ENCODE measurements at places on chromosomes 2 and 18.

- no peak for DNase-seq
These were observed 683 bp downstream of the PTRHD1 start for GRCh38 chr2:24792542-24792873.

GRCh38 chr2:189285962-189286645, 106.5 kb upstream of the COL5A2 start:
- DNase-seq: peak; percentile 85

DNA sequence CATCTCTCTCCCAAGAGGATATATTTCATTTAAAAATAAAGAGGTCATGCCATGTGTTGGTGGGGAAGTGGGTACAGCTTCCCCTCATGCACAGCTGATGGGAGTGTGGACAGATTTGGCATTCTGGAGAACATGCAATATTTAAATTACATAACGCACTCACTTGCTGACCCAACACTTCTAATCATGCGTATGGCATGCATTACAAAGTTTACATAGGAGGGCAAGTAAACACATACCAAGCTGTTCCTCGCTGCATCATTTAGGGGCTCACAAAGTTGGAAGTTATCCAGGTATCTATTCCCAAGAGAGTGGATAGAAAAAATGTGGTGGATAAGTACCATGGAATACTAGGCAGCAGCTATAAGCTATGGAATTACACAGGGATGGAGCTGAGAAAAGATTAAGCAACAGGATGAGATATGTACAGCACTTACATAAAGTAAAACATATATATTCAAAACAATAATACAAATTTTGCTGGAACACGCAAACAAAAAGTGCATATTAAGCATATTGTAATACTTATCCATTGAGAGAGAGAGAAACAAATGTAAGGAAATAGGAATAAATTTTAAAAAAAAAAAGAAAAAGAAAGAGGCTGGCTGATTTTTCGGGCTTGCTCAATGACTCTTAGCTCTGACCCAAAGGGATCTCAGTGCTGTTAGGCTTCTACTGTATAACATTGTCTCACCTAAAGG, 11.0 kb downstream of the CYP1B1 start:
- no peak for DNase-seq

DNA sequence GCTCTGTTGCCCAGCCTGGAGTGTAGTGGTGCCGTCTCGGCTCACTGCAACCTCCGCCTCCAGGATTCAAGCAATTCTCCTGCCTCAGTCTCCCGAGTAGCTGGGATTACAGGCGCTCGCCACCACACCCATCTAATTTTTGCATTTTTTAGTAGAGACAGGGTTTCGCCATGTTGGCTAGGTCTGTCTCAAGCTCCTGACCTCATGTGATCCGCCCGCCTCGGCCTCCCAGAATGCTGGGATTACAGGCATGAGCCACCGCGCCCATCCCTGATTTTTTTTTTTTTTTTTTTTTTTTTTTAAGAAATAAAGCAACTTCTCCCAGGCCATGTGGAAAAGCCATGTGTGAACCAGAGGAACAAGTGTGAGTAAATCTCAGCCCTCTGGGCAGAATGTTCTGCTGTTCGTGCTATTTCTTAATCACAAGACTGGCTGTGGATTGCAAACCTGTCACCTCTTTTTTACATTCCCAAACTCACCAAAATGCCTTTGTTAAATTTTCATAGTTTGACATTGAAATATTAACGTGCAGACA, 6.4 kb upstream of the SH3BP4 start:
- no peak for DNase-seq

DNA sequence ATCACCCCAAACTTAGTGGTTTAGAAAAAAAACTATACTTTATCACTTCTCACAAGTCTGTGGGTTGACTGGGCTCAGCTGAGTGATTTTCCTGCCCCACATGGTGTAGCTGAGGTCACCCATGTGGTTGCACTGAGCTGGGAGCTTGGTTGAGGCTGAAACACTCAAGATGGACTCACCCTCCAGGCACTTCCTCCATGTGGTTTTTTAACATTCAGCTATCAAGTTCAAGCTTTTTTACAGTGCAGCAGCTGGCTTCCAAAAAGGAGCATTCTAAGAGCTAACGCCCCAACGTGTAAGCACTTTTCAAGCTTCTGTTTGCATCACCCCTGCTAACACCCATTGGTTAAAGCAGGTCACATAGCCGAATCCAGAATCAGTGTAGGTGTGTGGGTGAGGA, 105.9 kb upstream of the CREB1 start:
- DNase-seq: peak; percentile 85

DNA sequence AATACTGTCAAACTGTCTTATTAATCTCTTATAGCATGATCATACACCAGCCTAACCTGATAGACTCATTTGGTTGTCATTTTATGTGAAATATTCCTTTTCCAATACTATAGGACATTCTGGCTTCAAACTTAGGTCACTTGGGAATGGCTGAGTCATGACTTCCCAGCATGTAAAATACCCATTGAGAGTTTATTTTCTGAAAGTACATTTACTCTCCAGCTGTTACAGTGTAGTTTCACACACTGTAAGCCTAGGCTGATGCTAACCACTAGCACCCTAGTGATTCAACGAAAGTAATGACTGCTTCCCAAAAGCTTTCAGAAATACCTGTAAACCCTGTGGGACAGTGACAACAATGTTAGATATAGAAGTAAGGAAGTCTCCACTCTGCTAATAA, 93.8 kb downstream of the FIGN start:
- DNase-seq: no peak

- no peak for DNase-seq
These were observed 50.8 kb upstream of the TWSG1 start for GRCh38 chr18:9283791-9284190.

DNA sequence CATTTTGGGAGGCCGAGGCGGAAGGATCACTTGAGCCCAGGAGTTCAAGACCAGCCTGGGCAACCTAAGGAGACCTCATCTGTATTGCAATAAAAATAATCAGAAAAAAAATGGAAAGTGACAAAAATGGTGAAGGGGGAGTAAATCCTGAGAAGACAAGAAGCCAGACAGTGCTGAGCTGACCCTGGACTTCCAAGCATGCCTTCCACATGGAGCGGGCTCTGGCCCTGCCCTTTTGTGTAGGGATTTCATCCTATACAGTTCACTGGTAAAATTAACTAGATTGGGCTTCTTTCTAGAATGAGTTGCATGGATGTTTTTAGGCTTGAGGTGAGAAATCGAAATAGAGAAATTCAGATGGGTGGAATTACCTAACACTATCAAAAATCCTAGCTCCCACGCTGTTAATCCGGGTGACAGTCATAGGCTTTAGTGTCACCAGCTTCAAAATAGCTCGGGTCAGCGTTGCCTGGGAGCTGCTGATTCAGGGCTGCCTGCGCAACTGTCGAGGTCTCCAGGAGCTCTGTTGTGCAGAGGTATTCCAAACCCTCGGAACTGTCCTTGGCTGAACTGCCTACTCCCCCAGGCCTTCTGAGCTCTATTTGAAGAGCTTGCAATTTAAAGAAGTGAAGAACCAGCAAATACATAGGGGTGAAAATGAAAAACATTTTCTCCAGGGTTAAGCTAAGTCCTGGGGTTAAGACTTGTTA, 21.5 kb upstream of the ZNF532 start:
- no peak for DNase-seq

DNA sequence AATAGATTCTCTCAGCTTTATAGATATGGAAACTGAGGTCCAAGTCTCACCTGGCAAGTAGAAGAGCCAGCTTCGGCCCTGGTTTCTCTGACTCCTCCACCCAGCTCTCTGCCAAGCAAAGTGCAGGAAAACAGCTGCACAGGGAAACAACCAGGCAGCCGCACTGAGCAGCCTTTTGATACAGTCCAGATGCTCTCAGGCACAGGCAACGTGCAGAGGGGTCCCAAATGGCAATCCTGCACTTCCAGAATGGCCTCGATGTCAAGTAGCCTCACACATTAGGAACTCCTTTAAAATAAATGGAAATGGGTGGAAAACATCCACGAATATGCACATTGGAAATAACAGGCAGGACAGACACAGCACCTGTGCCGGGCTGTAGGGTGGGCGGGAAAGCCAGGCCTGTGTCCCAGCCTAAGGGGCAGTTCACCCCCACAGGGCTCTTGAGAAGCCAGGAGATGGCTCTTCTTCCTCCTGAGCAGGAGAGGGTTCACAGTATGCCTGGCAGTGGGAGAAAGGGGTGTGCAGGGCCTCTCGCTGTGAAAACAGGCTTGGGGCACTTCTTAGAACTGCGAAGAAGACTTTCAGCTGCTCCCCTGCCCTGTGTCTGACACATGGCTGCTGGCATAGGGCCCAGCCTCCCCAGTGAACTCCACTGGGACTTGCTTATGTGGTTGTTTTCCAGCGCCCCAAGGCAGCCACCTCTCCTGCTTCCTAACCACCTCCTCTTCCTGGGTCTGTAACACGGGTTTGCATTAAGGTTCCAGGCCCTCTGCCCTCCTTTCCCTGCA, 63.9 kb upstream of the TUBA3E start:
- peak; percentile 10 for DNase-seq

GRCh38 chr2:193743089-193743488, 1548.4 kb upstream of the TMEFF2 start:
- DNase-seq: no peak

GRCh38 chr2:19607931-19608771, 249.7 kb upstream of the OSR1 start:
- DNase-seq: peak; percentile 81

DNA sequence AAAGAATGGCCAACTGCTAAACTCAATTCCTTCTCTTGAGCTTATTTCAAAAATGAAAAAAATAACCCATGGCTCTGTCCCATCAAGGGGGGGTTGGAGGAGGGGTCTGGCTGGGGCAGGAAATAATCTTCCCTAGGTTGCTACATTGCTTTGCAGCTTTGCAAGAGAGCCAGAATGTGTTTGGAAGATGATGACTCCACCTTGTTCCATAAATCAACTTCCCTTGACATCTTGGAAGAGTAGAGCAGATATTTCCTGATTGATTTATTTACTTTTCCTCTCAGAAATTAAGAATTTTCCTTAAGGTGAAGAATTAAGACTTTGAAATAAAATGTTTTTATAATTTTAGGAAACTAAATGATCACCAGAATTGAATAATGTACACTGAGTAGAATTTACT, 41.3 kb downstream of the ESCO1 start:
- no peak for DNase-seq

DNA sequence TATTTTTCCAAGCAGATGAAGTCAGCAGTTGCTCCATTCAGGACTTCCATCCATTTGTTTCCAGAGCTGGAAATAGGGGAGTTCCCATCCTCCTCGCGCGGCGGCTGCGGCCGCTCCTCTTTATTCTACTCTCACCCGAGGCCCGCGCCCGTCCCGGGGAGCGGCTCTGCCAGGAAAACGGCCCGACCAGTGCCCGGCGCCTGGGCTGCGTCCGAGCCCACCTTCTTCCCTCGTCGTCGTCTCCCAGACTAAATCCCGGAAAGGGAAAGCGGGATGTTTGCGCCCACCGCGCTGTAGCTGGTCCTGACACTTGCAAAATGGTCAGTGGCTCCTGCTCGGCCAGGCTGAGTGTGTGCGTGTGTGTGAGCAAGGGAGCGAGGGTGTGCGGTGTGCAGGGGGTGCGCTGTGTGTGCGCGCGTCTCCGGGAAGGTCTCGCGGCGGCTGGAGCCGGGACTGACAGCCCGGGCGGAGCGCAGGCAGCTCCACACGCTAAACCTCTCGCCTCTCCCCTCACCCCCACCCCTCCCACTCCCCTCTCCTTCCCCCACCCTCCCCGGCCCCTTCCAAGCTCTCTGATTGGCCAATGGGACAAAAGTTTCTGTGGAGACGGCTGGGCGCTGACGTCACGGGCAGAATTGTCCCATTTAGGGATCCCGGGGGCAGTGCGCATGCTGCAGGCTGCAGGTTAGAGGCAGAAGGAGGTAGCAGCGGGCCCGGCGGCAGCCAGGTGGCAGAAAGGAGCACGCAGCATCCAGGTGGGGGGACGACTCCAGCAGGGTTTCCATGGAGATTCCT, at the start of gene NOL4:
NOL4 (minus strand) TSS at position 491 of the 795 bp plus-strand sequence. CDS start 1,660 bp downstream, outside the sequence.
- DNase-seq: no peak

DNA sequence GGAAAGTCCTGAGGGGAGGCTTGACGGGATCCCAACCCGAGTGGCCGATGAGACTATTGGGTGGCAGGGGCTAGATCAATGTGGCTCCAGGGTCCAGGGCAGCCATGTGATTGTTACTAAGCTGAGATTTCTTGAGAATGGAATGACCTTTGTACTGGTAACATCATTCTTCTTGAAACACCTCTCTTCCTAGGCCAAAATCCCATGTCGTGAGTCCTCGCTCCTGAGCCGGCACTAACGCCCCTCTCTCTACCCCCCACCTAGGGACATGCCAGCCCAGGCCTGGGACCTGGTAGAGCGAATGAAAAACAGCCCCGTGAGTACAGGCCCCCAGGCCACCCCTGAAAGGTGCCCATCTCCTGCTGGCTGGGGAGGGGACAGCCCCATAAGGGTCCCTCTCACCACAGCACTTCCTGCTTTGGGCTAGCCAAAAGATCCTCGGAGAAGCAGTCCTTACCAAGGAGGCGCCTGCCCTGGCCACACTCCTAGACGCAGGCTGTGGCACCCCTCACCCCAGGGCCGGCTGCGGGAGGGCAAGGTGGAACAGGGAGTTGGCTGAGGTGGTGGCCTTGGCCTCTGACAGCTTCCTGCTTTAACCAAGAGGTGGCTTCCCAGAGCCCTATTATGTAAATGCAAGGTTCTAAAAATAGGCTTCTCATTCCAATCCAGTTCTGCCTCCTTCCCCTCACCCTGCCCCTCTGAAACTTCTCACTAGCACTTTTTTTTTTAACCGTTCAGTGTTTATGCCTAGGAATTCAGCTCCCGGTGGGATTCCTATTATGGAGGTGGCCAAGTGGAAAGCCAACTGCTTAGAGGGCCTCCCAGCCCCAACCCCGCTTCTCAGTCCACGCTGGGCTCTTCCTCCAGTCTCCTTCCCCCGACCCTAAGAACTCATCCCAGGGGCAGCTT, 126.6 kb upstream of the PPP1CB start:
- peak; percentile 32 for DNase-seq

GRCh38 chr2:156695020-156695419, 258.8 kb downstream of the GPD2 start:
- no peak for DNase-seq

DNA sequence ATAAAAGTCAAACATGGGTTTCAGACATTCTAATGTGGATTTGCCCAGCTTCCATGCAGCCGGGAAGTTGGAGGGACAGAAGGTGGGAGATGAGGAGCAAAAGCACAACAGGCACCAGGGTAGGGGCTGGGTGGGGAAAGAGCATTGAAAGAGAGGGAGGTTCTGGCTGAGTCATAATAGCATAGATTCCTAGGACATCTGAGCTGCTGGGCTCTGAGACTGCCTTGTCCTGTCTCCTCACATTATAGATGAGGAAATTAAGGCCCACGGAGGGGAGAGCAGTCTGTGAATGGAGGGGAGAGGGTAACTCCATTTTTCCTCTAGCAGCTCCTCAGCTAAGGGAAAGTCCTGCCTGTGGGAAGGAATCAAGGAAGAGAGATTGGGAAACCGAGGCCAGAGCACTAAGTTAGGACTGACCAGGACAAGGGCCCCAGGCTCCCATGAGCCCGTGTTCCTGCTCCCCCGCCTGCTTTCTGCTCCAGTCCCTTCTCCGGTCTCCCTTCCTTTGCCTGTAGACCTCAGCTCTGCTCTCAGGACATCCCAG, 26.2 kb downstream of the SH2D6 start:
- DNase-seq: no peak

DNA sequence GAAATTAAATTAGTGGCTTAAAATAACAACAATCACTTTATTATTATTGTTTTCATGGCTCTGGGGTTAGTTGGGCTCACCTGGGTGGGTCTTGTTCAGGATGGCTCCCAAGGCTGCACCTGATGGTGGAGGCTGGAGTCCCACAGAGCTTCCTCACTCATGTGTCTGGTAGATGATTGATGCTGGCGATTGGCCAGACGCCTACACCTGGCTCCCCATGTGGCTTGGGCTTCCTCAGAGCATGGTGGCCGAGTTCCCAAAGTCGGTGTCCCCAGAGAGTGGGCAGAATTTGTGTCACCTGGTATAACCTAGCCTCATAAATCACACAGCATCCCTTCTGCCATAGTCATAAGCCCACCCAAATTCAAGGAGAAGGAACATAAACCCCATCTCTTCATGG, 18.2 kb downstream of the DBI start:
- no peak for DNase-seq
